ENCODE measurements at places on chromosomes 4 and X. TPM values are rescaled to one million over a fixed set of nuclear protein-coding genes. Genes with fewer than 3 reads are reported as not detected.

The IL9R gene
- polyA plus RNA-seq = not detected

The DUX4 gene
- not detected for polyA plus RNA-seq

The DIPK2B gene
- not detected for polyA plus RNA-seq

The WDFY3 gene
- polyA plus RNA-seq = 11.5 TPM

The MUC7 gene
- not detected for polyA plus RNA-seq

The GIMD1 gene
- 0.07 TPM for polyA plus RNA-seq

The SHROOM2 gene
- polyA plus RNA-seq = 14.6 TPM

The LRCH2 gene
- polyA plus RNA-seq = 1.8 TPM

The MAOA gene
- polyA plus RNA-seq = 0.14 TPM

The OCIAD2 gene
- polyA plus RNA-seq = 21.4 TPM

The TMEM150C gene
- polyA plus RNA-seq = 0.09 TPM

The TMPRSS11B gene
- polyA plus RNA-seq = not detected

DNA sequence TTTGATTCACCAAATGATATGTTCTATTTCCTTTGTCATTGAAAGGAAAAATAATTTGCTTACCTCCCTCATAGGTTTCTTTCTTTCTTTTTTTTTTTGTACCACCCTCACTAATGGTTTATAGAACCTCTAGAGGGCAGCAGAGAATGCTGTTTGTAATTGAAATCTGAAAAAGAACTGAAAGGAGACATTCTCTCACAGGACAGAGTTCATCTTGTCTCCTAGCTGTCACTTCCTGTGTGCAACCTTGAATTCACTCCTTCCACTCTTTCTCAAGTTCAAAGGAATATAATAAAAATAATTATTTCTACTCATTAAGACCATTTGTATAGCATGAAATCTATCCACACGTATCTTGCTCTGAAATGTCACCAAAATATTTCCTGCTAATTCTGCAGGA lies 51.0 kb downstream of the GUCY1B1 start:
- DNase-seq = peak; percentile 92

DNA sequence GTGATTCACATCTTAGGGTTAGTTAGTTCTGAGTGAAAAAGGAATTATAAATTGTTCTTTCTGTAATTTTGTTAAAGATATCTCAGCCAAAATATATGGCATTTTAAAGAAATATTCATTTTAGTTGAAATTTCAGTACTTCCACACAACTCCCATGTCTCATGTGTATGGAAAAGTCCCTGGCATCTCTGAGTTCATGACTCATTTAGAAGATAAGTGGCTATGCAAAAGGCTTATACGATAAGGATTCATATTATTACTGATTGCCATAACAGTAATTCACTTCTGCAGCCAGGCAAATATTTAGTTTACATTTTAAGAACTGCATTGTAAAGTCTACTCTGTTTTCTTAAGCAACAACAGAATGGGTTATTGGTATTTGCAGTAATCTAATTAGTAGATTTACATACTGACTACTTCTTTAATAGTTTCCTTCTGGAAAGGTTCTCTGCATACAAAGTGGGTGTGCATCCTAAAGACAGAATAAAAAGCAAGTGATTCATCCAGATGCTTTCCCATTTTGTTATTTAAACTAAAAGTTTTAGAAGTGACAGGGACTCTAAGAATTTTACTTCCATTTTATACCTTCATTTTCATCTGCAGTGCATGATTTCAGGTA lies 682.4 kb upstream of the PABPC4L start:
- no peak for DNase-seq

GRCh38 chr4:2638730-2639129 lies 102.3 kb downstream of the FAM193A start:
- no peak for DNase-seq

GRCh38 chr4:103026868-103027267 lies 7.4 kb upstream of the SLC9B1 start:
- peak; percentile 13 for DNase-seq

DNA sequence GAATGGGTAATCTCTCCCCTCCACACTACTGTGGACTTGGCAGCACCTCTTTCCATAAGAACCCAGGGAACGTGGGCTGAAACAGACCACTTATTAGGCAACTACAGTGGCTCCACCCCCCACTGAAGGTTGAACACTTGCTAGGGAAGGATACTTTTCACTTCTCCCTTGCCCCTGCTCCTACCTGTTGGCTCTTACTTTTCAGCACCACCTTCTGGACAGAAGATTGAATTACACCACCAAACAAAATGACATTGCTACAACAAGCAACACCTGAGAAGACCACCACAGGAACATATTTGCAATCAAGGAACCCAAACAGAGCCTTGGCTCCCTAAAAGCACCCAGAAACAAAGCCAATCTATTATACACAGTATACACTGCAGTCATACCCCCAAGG lies 132.1 kb upstream of the CXCL13 start:
- peak; percentile 4 for DNase-seq

- DNase-seq = no peak
Measured at GRCh38 chrX:119693996-119694451, 1.1 kb upstream of the SEPTIN6 start.

DNA sequence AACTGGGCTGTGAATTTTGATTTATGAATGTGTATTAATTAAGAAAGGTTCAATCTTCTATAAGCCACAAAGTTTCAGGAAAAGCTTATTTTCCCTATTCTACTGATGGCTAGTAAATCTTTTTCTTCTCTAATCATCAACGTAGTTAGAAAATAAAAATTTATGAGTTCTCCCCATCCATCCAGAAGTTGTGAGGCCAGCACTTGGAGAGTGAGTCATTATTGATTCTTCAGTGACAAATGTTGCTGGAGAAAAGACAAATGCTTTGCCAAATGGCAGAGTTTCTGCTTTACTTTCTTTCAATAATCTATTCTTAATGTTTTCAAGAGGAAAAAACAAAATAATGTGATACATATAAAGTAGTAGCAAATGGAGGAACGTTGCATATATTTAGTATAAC lies 11.3 kb upstream of the GRXCR1 start:
- DNase-seq = no peak

DNA sequence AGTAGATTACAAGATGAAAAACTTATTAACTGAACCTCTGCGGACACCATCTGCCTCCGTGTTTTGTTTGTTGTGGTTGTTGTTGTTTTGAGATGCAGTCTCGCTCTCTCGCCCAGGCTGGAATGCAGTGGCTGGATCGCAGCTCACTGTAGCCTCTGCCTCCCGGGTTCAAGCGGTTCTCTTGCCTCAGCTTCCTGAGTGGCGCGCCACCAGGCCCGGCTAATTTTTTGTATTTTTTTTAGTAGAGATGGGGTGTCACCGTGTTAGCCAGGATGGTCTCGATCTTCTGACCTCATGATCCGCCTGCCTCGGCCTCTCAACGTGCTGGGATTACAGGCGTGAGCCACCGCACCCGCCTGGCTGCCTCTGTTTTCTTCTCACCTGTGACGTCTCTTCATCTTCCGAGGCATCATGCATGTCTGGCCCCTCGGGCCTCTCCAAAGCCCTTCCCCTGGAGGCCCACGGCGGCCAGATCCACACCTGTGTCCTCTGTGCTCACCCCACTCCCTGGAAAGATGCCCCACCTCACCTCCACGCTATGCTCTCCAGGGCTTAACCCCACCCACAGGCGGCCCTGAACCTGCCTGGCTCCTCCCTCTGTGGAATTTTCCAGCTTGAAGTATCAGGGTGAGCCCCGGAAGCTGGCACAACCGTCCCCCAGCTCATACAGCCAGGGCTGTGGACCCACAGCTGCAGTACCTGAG lies 77.0 kb upstream of the MXD4 start:
- no peak for DNase-seq

DNA sequence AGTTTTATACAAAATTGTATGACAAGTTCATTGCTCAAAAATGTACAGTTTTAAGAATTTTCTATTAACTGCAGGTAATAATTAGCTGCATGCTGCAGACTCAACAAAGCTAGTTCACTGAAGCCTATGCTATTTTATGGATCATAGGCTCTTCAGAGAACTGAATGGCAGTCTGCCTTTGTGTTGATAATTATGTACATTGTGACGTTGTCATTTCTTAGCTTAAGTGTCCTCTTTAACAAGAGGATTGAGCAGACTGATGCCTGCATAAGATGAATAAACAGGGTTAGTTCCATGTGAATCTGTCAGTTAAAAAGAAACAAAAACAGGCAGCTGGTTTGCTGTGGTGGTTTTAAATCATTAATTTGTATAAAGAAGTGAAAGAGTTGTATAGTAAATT lies 131.0 kb downstream of the TET2 start:
- no peak for DNase-seq

- DNase-seq = no peak
Measured at GRCh38 chrX:143095816-143096215, 70.1 kb downstream of the SPANXN4 start.

DNA sequence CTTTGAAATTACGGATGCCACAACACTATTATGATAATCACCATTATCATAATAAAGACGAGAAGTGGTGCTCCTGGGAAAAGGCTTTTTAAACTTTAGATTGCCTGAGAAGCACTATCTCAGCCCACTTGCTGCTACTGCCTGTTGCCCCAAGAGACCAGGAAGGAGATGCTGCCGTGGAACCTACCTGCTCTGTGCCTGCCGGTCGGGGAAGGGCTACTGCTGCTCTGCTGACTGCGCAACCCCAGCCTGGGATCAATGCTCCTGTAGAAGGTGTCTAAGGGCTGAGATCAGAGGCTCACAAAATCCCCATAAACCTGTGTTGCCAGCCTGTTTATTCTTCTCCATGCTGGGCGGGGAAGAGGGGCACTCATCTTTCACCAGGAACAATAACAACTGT lies 145.3 kb upstream of the VCX3B start:
- DNase-seq = no peak

GRCh38 chr4:150949943-150950342 lies 65.1 kb downstream of the LRBA start:
- no peak for DNase-seq

DNA sequence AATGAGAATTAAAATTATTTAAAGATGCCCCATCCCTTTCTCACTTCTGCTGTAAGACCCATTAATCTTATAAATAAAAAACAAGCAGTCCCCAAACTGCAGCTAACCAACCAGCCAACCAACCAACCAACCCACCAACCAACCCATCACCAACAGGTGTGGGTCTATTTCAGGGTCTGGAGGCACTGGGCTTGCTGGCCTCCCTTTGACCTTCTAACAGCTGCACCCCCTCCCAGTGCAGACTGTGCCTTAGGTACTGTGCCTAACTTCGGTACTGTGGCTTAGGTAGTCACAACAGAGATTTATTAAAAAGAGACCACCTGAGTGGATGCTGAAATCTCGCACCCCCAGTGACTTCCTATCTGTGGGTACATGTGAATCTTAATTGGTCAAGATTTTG lies 128.1 kb downstream of the SORBS2 start:
- DNase-seq = no peak

DNA sequence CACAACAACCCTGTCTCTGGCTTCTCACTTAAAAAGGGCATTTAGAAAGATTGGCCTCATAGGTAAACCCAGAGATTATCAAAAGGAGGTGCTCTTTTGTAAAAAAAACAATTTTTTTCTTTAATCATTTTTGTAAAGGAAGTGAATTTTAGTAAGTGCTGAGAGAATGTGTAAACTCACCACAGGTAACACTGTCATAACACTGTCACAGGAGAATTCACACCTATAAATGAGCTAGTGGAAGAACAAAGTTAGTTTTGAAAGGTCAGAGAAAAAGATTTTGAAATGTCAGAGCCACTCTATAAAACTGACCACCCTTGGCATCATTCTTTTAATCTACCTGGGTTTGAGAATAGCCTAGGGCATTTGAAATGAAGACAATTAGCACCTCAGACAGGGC lies 3.3 kb upstream of the SH2D1A start:
- DNase-seq = no peak

- no peak for DNase-seq
Measured at GRCh38 chr4:36677112-36677511, 395.7 kb downstream of the DTHD1 start.

DNA sequence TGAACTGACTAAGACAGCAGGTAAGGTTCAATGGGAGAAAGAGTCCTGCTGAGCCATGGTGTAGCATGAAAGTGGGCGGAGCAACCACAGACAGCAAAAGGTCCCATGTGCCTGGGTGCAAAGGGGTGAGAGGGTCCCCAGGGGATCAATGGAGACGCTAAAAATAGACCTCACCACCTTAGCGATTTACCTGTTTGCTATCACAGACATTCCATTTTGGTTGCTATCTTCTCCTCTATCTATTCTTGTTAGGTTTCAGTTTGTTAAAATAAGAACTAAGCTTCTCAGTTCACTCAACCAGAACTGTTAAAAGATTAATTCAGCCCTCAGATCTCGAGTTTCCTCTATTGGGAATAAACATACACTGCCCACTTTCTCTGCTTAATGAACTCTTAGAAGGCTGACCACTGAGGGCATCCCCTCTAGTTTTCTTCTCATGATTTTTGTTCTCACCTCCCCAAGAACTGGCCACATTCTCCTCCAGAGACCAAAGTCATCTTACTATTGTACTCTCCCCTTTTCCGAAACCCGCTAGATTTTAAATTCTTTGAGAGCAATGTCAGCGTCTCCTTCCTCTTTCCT lies 136.7 kb downstream of the PARM1 start:
- DNase-seq = no peak

DNA sequence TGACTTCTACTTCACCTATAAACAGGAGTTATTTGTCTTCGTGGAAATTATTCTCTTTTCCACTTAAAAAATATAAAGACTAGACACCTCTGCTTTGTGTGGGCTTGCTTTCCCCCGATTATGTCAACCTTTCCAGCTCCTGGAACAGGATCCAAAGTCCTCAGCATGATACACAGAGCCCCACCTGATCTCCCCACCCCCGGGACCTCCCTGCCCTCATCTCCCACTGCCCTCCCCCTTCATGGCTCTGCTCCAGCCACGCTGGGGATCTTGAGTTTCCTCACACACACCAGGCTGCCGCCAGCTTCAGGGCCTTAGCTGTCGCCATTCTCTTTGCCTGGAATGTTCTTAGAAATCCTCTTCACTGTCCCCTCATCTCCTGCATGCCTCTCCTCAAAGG lies 55.3 kb downstream of the MBNL3 start:
- DNase-seq = no peak

GRCh38 chrX:70128071-70128470 lies 5.2 kb upstream of the IGBP1 start:
- no peak for DNase-seq

- peak; percentile 4 for DNase-seq
Measured at GRCh38 chrX:15016051-15016450, 142.8 kb downstream of the MOSPD2 start.

- peak; percentile 92 for DNase-seq
Measured at GRCh38 chr4:20203508-20203907, 48.2 kb upstream of the SLIT2 start.

DNA sequence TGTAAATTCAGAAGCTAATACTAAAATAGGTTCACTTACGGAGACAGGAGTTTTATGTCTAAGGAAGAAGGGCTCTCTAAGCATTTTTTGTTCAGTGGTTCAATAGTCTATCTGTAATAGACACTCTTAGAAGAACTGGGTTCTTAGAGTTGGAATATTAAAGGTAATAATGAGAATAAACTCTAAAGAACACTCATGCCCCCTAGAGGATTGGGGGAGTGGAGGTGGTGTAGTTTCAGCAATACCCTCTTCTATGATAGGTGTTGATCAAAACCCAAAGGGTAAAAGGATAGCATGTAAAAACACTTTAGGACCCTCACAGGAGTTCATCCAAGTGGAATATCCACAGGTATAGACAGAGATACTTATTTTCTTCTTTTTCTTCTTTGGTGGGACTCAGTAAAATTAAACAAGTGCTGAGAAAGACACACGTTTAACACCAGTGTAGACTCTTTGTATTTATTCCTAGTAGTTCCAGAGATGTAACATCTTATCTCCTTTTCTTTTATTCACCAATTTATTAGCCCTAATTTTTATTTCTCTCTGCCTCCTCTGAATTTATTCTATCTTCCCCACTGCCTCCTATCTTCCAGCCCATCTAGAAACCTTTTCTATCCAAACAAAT lies 25.7 kb upstream of the MND1 start:
- peak; percentile 54 for DNase-seq

- DNase-seq = no peak
Measured at GRCh38 chrX:95721011-95721410, 963.6 kb upstream of the DIAPH2 start.

All from IMR-90 (cell line).